H9 (cell line): ENCODE measurements at places on chromosomes 16 and 17.
A peak's percentile ranks its signal among the peaks of the same experiment; 100 is the strongest.

GRCh38 chr17:29157310-29157709 lies 22.9 kb downstream of the MYO18A start:
- DNase-seq, result no peak

DNA sequence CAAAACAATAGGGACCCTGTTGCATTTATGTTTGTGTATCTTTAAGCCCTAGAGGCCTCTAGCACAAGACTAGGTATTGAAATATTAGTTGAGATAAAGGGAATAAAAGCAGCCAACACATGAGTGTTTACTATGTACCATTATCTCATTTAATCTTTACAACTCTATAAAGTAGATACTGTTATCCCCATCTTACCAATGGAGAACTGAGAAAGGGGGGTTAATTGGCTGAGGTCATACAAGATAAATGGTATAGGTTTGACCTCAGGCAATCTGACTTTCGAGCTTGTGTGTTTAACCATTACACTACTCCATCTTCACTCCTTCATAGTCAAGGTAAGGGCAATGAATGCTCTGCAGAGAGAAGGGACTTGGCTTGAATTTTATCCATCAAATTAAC lies 26.3 kb upstream of the STAC2 start:
- DNase-seq, result no peak

DNA sequence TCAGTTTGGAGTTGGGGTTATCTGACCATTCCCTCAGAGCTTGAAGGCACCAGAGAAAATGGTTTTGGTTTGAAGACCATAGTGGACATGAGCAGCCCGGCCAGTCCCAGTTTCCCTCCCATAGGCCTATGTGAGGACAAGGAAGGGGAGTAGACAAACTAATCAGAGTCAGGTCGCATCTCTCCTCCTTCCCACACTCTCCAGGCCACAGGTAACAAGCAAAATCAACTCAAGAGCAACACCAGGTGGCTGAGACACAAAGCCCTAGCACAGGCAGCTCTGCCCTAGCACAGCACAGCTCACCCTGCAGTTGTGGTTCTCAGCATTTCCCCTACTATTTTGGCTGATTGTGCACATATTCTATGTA lies 7.2 kb downstream of the SUPT4H1 start:
- DNase-seq, result no peak

DNA sequence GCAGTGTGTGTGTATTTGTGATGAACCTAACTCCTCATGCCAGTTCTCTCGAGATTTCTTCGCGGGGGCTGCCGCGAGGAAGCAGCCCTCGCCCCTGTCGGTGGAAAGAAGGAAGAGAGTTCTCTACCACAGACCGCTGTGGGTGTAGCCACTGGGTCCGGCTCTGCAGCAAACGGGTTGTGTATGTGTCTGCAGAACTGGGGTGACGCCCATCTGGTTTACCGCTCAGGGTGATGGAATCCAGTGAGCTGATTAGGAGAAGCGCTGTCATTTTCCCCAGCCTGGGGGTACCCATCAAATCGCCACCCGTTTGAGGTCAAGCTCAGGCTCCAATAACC lies 7.7 kb downstream of the CORO6 start:
- DNase-seq, result no peak

DNA sequence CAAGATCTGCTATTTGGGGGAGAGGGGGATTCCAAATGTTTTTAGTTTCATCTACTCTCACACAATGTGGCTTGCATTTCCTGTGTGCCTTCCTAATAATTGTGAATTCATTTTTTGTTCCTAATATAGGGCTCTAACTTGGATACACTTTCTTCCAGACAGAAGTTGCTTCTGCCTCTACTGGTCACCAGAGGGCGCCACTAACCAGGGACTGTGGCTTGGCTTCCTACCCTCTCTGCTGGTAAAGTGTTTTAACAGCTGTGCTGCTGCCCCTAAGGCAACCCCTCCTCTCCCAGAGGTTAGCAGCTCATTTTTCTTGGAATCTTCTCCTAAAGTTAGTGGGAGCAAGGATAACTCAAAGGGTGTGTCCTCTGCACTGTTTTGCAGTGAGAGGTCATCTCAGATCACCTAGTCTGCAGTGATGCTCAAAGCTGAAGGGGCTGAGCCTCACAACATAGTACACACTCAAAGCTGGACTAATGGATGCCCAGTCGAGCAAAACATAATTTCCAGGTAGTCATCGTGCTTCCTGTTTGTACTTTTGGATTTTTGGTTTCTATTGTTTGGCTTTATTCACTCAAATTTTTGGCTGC lies 5.0 kb upstream of the PRSS54 start:
- DNase-seq, result peak; percentile 70

DNA sequence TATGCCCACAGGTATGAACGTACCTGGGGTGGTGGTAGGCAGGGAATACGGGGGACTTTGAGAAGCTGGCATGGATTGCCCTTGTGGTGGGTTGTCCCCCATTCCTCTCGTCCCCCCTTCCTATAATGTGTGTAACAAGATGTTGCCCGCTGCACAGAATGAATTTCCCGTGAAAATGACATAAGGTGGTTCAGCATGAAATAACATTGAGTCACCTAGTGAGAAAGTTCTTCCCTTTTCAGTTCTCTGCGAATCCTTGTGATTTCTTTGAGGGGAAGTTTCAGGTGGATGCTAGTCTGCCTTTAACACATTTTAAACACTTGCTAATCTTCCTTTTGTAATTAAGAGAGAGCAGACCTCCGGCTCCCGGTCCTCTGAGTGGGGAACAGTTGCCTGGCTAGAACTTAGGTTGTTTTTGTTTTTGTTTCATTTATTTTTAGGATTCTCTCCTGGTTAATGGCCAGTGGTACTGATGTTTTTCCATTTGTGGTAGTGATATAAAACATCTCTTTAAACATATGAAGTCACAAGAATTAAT lies 58.9 kb downstream of the RAP1GAP2 start:
- no peak for DNase-seq

- peak; percentile 72 for DNase-seq
These were observed 4.7 kb downstream of the COQ7 start for GRCh38 chr16:19071811-19072777.

- no peak for DNase-seq
These were observed 37.4 kb downstream of the ARSG start for GRCh38 chr17:68328676-68329075.

DNA sequence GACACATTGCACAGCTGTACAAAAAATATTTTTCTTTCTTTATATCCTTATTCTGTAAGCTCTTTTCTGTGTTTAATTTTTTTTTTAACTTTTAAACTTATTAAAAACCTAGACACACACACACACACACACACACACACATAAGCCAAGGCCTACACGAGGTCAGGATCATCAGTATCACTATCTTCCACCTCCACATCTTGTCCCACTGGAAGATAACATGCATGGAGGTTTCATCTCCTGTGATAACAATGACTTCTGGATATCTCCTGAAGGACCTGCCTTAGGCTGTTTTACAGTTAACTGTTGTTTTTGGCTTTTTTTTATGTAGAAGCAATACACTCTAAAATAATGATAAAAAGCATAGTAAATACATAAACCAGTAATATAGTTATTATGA lies 71.2 kb downstream of the TNRC6C start:
- no peak for DNase-seq

DNA sequence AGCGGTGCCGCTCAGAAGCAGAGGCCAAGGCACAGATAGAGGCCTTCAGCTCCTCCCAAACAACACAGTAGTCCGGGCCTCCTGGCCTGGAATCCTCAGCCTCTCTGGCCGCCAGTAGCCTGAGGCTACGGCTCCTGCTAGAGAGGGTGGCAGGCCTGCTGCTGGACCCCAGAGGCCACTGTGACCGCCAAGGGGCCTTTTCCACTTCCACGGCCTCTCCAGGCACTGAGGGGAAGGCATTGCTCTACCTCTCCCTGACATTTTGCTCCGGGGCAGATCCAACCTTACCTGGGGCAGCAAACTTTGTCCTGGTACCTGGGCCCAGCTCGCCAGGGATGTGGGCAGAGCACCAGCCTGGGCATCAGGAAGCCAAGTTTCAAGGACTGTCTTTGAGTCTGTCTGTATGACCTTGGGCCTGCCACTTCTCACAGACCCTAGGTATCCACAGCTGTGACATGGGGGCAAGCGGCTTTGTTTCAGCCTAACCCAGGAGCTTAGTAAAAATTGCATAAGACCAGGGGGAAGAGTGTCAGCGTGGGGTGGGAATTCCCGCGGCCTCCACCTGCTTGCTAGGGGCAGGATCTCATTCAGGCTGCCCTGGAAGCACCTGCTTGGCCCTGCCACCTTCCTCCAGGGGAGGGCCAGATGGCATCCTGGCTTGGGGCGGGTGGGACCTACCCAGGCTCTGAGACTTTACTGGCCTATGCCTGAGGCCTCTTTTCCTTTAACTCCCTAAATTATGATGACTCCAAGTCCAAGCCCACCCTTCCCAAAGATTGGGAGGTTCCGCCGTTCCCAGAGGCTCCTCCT lies 33.2 kb downstream of the ADGRG5 start:
- DNase-seq, result no peak

- no peak for DNase-seq
These were observed 3.5 kb upstream of the CLEC10A start for GRCh38 chr17:7083592-7083991.
